ENCODE measurements at places on chromosomes 6 and 20. TPM values are rescaled to one million over a fixed set of nuclear protein-coding genes. Genes with fewer than 3 reads are reported as not detected.

- no peak for DNase-seq
Measured at GRCh38 chr20:19768325-19768842, 10.3 kb downstream of the RIN2 start.

- DNase-seq, result no peak
Measured at GRCh38 chr20:58006346-58007316, 221.8 kb downstream of the ANKRD60 start.

RWDD2A gene
- total RNA-seq, result 2.1 TPM

DNA sequence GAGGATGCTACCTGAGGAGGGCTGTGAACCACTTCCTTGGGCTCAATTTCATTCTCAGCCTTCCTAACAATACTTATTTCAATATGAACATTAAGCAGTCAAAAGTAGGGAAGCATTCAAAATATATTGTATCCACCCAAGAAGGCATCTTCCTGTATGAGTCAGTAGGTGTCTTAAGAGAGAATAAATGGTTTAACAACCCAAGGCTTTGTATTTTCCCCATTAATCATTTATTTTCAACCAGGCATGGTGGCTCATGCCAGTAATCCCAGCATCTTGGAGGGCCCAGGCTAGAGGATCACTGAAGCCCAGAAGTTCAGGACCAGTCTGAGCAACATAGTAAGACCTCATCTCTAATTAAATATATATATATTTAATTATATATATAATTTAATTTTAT is 74.5 kb upstream of the MARCKS start:
- DNase-seq, result no peak

DNA sequence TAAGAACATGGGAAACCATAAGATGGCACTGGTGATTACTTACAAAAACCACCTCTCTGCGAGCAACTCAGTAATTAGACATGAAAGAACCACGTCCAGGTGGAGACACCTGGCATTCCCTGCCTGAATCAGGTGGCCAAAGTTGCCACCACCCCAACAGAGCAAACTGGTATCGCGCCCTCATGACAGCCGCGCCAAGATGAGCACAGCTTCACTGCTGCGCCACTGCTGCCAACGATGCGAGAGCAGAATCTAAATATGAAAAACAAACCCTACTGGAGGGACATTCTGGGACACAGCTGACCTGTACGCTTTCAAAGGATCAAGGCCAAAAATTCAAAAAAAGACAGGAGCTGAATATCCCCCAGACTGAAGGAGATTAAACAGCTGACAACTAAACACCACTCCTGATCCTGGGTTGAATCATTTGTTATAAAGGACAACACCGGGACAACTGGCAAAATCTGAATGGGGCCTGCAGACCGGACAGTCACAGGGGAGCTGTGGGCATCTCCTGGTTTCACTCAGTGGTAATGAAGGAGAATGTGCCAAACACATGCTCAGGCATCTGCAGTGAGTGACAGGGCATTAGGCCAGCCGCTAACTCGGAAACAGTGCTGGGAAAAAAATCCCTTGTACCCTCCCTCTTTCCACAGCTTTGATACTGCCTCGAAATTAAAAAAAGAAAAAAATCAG is 17.4 kb downstream of the CST7 start:
- DNase-seq, result no peak

- no peak for DNase-seq
Measured at GRCh38 chr6:15512126-15512525, 150.7 kb downstream of the DTNBP1 start.

- DNase-seq, result no peak
Measured at GRCh38 chr6:39488255-39488879, 165.9 kb upstream of the KCNK16 start.

C6orf52 gene
- 79.7 TPM for total RNA-seq

GRCh38 chr6:37207903-37208456 is 38.0 kb downstream of the PIM1 start:
- peak; percentile 60 for DNase-seq

DNA sequence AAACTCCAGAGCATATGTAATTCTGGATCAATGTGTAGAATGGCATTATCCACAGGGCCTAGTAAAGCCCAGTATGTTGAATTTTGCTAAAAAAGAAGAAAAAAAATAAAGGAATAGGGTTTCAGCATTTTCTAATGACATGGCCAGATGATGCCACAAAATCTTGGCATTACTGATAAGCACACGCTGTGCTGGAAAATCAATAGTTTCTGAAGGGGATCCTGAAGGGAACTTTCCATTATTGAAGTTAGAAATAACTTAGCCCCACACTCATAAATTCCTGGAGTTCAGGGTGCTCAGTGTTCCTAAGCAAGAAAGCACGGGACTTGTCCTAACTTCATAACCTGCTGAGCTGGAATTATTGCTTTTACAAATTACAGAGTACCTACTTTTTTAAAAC is 10.8 kb downstream of the TENT5A start:
- no peak for DNase-seq

CDKN1A gene
- 119 TPM for total RNA-seq

- DNase-seq, result no peak
Measured at GRCh38 chr6:44657206-44657819, 269.8 kb downstream of the CDC5L start.

RAB32 gene
- total RNA-seq, result 53.8 TPM

PLN gene
- total RNA-seq, result 194 TPM

LY86 gene
- not detected for total RNA-seq

TGM2 gene
- 149 TPM for total RNA-seq

RHAG gene
- not detected for total RNA-seq

ZNF165 gene
- 1.2 TPM for total RNA-seq
